Type B pancreatic cell (in vitro differentiated cells): ENCODE measurements at places on chromosomes 13 and 19.

- DNase-seq = no peak
Measured at GRCh38 chr19:56537442-56537841, 1.3 kb upstream of the ZFP28 start.

- DNase-seq = no peak
Measured at GRCh38 chr19:13014101-13014920, 19.0 kb downstream of the NFIX start.

GRCh38 chr13:64314331-64314730 is 2898.7 kb upstream of the PCDH20 start:
- DNase-seq = no peak

DNA sequence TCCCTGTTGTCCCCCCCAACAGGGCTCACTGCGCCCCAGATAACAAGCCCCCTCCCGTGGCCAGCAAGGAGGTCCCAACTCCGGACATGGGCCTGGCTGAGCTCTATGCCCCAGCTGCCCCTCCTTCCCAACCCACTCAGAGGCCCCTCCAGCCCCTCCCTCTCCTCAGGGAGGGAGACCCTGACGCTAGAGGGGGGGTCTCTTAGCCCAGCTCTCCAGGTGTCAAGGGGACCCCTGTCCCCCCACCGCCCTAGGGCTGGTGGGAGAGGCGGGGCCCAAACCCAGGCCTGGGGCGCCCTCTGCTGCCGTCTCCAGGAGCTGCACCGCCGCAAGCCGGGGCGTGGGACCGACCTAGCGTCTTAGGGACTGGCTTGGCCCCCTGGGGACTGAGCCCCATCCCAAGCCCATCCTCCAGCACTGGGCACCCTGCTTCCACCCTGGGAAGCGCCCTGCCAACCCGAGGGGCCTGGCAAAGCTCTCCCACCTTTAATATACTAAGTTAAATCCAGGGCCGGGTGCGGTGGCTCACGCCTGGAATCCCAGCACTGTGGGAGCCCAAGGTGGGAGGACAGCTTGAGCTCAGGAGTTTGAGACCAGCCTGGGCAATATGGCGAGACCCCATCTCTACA is 1.4 kb downstream of the GRIN3B start:
- no peak for DNase-seq

DNA sequence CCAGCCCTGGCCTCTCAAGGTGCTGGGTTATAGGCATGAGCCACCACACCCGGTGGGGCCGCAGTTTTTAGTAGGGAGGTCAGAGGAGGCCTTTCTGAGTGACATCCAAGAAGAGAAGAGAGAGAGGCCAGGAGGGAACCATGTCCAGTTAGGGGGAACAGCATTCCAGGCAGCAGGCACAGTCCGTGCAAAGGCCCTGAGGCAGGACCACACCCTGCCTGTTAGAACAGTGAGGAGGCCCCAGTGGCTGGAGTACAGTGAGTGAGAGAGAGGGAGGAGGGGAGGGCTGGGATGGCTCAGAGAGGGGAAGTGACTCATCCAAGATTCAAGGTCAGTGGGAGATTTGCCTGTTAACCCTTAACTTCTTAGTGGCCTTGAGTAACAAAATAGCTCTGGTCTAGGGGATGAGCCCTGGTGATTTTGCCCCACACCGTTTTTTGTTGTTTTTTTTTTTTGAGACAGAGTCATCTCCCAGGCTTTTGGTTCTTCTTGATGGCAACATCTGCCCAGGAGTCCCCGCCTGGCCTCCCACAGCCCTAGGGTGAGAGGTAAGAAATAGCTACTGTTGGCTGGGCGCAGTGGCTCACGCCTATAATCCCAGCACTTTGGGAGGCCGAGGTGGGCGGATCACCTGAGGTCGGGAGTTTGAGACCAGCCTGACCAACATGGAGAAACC is 2.7 kb upstream of the PLIN3 start:
- DNase-seq = no peak

- DNase-seq = no peak
Measured at GRCh38 chr13:95201814-95202651, 99.2 kb downstream of the ABCC4 start.

- DNase-seq = no peak
Measured at GRCh38 chr19:11041966-11042627, 47.2 kb upstream of the LDLR start.

- no peak for DNase-seq
Measured at GRCh38 chr19:35400773-35401100, 29.9 kb downstream of the GPR42 start.

DNA sequence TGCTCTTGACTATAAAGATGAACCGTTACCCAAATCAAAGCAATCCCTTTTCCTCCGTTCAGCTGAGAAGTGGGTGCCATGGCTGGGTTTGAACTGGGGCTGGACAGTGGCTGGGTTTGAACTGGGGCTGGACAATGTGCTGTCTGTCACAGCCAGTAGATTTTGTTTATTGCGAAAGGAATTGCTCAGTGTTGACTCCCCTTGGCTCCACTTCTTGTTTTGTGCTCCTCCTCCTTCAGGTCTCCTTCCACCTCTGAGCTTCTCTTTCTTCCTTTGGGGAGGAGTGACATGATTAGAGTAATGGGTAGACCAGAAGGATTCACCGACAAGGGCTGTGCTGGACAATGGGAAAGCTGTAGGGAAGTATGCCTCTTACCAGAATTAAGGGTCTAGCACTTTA is 19.4 kb upstream of the MBNL2 start:
- DNase-seq = no peak

- no peak for DNase-seq
Measured at GRCh38 chr19:51030631-51031030, 4.2 kb downstream of the KLK12 start.

GRCh38 chr13:35144166-35144890 is 202.3 kb downstream of the NBEA start:
- no peak for DNase-seq

GRCh38 chr19:19256072-19256969 is 16.8 kb downstream of the TM6SF2 start:
- DNase-seq = no peak

DNA sequence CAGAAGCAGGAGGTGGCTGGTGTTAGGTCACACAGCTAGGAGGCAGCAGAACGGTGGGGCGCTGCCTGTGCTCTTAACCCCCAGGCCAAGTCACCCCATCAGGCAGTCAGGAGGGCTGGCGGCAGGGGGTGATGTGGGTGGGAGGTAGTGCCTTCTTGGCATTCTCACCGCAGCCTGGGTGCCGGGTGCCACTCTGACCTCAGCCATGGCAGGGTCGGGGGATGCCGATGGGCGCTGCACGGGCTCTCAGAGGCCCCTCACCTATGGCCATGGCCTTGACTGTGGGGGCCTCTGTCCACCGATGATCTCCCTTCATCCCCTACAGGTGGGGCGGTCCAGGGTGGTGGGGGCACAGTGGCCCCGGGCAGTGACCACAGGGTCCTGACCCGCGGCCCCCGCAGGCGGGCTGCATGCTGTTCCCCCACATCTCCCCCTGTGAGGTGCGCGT is 5.6 kb downstream of the PTOV1 start:
- no peak for DNase-seq

- DNase-seq = no peak
Measured at GRCh38 chr13:49388091-49388635, 55.7 kb downstream of the CAB39L start.

DNA sequence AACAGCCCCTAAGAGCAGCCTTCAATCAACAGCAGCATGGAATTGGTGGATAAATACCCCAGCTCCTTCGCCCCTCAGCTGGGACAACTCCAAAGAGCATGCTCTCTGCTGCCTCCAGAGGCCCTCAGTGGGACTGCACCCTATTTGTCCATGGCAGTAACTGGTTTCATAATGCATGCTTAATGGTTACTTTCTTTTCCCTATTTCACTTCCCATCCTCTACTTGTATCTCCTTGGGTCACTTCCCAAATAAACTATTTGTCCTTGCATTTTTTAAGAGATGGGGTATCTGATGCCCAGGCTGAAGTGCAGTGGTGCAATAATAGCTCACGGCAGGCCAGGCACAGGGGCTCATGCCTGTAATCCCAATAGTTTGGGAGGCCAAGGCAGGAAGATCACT is 13.5 kb upstream of the TPM4 start:
- no peak for DNase-seq

DNA sequence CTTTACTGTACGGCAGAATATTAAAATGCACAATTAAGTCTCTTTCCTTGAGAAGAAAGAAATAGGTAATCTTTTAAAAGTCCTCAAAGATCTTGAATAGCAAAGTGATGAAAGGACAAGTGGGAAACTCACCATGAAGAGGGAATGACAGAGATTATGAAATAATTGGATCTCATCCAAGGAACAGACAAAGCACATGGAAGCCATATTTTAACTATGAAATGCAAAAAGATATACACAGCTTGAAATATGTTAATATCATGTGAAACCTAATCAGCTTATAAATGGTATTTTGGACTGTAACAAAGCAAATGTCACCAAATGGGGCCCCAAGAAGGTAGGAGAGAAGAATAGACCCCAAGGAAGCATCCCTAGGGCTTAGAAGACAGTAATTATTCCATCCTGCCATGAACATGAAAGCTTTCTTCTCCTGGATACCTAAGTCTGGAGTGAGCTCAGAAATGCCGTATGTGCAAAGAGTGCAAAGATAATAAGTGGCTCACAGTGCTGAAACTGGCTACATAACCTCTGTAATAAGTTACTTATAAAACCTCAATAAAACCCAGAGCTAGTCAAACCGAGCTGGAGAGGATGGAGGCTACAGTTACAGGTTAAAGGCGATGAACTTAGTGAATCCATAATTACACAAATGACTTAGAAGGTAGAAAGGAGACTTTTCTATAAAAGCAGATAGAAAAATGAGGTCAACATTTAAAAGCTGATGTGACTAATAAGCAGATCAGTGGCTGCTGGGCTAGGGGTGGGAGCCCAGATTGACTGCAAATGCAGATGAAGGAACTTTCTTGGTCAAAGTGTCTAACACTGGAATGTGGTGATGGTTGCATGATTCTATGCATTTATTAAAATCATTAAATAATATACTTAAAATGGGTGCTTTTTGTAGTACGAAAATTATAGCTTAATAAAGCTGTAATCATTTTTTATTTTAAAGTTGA is 34.4 kb downstream of the DCLK1 start:
- DNase-seq = no peak

DNA sequence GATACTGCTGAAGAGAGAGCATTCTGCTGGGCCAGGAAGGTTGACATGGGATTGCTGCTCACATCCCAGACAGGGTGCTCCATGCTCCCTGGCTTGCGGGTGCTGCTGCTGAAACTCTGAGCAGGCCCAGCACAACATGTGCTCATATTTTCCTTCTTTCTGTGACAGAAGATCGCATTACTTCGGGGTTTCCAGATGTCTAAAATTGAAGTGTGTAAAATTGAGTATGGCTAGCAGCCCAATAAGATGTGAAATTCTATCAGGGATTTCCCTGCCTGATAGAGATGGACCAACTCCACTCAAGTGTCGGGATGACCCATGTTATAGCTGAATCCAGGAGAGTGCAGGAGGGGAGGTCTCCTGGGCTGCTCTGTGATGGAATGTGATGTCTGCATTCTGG is 55.6 kb upstream of the KL start:
- DNase-seq = no peak

GRCh38 chr19:46716672-46717033 is 261 bp downstream of the PRKD2 start:
- DNase-seq = no peak

DNA sequence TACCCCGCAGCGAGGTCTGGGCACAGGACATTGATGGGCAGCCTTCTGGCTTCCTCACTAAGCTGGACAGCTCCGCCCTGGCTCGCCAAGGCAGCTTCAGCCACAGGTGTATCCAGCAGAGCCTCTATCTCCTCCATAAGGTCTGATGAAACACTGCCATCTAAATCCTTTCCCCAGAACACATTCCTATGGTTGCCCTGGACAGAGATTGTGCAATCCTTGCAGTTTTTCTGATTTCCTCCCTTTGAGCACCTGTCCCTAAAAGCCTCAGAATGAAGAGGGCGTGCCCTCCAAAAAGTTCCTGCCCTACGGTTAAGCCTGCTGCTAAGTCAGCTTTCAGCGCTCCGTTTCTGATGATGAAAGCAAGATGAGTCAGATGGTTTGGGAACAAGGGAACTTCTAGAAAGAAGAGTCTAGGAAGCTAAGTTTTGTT is 21.0 kb downstream of the CLEC4M start:
- no peak for DNase-seq

DNA sequence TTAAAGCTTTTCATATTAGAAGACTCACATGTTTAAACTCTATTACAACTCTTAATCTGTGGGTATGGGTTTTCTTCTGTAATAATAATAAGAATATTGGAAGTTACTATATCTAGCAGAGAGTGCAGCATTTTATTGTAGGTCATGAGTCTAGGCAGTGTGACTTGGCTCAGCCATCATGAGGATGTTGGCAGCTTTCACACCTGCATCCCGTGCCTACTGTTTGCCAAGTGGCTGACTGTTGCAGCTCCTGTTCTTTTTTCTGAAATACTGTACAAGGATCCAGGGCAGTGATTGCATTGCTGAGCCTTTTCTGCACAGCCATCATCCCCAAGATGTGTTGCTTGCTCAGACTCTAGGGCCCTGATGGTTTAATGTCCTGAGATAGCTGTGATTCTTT is 47.4 kb downstream of the MTUS2 start:
- no peak for DNase-seq
